ENCODE measurements at places on chromosomes 2 and 18.

- DNase-seq: no peak
These were observed 159.6 kb upstream of the HNRNPA3 start for GRCh38 chr2:177053038-177053437.

- DNase-seq: no peak
These were observed 15.4 kb downstream of the SLC35F5 start for GRCh38 chr2:113741091-113741490.

DNA sequence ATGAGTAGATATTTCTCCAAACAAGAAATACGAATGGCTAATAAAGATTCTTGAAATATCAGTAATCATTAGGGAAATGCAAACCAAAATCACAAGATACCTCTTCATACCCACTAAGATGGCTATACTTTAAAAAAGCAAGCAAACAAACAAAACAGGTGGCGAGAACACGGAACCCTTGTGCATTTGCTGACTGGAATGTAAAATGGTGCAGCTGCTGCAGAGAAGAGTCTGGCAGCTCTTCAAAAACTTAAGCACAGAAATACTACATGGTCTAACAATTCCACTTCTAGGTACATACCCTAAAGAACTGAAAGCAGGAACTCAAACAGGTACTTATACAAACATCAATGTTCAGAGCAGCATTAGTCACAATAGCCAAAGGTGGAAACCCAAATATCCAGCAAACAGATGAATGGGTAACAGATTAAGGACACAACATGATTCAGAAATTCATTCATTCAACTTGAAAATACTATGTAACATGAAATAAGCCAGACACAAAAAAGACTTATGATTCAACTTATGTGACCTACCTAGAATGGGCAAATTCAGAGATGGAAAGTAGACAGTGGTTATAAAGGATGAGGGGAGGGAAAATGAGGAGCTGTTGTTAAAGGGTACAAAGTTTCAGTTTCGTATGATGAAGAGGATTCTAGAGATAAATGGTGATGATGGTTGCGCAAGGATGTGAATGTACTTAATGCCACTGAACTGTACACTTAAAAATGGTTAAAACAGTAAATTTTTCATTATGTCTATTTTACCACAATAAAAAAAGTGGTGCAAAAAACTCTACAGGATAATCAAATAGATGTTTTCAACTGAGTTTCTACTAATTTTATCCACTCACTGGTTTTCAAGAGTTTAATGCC is 26.9 kb upstream of the GPR75 start:
- DNase-seq: no peak

DNA sequence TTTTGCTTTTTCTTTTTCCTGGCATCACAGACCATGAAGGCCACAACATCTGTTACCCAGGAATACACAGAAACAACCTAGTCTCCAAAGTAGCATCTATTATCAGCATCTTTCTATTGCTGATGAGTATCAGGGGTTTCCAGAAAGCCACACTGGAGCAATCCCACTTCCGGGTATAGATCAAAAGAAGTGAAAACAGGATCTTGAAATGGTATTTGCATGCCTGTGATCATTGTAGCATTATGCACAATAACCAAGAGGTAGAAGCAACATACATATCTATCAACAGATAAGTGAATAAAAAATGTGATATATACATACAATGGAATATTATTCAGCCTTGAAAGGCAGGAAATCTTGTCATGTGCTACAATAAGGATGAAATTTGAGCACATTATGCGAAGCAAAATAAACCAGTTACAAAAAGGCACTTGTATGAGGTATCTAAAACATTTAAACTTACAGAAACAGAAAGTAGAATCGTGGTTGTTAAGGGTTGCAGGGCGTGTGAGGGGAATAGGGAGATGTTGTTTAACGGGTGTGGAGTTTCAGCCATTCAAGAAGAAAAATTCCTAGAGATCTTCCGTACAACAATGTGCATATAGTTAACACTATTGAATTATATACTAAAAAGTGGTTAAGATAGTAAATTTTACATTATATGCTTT is 115.1 kb downstream of the KCNE4 start:
- DNase-seq: no peak

- DNase-seq: no peak
These were observed 249.8 kb upstream of the ATP5MC3 start for GRCh38 chr2:175431101-175431946.

GRCh38 chr2:46955764-46956163 is 40.2 kb upstream of the MCFD2 start:
- DNase-seq: no peak

DNA sequence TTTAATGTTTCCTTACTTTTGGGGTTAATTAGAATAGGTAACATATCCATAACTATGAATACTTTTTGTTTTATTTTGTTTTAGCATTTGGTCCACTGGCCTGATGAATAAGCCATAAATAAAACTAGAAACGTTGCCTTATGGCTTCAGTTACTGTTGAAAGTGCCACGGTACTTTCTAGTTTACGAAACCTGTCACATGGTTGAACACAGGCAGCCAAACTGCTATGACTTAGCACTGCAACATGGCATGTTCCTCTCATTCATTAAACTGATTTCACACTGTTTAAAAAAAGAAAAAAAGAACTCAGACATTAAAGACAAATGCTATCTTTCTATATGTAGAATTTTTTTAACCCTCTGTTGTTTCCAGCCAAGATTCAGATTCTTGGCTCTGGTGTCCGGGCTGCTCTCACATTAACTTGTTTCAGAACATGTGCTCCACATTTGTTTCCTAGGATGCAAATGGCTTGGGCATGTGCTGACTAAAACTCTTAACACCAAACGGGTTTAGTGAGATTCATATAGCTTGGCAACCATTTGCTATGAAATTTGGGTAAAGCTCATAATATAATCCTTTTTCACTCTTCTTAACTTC is 323.9 kb upstream of the RND3 start:
- DNase-seq: no peak

GRCh38 chr18:7778181-7778580 is 211.1 kb downstream of the PTPRM start:
- no peak for DNase-seq

- no peak for DNase-seq
These were observed 26.5 kb downstream of the PSD4 start for GRCh38 chr2:113200236-113200635.

DNA sequence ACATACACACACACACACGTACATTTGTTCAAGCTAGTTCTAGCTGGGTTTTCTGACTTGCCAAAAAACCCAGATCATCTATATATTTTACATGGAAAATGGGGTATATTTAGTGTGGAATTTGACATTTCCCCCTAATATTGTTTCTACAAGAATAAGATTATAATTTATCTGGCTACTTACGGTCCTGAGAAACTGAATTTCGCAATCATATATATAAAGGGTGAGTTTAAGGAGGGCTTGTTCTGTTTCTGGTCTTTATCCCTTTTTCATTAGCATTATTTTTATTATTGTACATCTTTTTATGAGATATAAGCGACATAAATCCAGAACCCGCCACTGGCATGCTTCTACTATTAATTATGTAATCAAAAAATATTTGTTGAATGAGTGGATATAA is 528.9 kb downstream of the TMX3 start:
- no peak for DNase-seq

GRCh38 chr2:23320058-23320457 is 64.9 kb upstream of the KLHL29 start:
- DNase-seq: no peak

DNA sequence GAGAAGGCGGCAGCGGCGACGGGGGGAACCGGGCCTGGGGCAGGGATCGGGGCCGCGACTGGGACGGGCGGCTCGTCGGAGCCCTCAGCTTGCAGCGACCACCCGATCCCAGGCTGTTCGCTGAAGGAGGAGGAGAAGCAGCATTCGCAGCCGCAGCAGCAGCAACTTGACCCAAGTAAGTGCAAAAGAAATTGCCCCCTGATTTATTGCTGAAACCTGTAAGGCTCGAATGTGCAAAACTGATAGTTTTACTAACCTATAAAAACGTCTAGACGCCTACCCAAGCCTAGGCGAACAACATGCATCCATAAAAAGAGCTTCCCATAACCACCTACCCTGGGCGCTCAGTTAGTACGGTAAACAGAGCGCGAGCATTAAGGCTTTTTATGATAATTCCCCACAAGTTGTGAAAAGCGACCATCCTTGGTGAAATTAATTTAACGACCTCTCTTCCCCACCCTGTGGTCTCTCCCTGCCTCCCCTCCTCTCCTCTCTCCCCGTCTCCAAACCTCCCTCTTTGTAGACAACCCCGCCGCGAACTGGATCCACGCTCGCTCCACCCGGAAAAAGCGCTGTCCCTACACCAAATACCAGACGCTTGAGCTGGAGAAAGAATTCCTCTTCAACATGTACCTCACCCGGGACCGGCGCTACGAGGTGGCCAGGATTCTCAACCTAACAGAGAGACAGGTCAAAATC is 1.0 kb downstream of the HOXD9 start:
- DNase-seq: no peak

DNA sequence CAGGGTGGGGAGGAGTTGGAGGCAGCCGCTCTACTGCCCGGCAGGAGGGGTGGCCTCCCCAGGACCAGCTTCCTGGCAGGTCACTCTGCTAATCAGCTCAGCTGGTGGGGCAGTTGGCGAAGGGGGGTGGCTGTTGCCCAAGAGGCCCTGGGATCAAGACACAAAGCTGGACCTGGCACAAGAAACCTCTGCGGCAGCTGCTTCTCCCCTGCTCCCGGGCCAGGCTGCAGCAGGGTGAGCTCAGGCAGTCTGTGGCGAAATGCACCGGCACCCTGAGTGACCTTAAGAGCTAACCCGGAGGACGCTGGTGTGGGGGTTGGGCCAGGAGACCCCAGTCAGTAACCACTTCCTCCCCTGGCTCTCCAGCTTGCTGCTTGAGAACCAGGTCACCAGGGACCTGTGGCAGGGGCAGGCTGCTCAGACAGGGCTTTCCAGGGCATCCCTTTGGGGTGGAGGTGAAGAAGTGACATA is 31.1 kb downstream of the TOGARAM2 start:
- no peak for DNase-seq

DNA sequence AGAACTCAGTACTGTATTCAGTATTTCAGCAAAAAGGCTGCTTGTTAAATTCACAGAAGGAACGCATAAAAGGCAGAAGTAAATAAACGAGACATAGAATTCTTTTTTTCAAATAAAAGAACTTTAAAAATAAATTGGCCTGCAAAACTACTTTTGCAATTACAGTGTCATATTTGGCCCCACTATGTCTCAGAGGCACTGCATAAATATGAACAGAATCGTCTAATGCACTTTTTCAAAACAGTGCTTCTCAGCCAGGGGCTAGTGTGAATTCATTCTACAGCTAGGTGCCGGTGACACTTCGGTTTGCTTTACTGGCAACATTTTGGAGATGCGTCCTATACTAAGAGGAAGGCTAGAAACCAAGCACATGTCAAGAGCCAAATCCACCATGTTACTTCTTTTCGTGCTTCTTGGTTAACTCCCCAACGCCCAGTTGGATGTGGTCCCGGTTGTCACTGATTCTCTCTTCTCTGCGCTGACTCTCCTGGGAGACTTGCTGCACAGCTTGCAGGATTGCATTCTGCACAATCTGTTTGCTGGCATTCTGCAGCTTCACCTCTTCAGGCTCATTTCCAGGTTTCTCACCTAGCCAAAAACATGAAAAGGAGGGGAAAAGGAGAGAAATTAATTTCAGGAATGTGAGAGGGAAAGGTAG is 51.8 kb downstream of the AKAIN1 start:
- no peak for DNase-seq

DNA sequence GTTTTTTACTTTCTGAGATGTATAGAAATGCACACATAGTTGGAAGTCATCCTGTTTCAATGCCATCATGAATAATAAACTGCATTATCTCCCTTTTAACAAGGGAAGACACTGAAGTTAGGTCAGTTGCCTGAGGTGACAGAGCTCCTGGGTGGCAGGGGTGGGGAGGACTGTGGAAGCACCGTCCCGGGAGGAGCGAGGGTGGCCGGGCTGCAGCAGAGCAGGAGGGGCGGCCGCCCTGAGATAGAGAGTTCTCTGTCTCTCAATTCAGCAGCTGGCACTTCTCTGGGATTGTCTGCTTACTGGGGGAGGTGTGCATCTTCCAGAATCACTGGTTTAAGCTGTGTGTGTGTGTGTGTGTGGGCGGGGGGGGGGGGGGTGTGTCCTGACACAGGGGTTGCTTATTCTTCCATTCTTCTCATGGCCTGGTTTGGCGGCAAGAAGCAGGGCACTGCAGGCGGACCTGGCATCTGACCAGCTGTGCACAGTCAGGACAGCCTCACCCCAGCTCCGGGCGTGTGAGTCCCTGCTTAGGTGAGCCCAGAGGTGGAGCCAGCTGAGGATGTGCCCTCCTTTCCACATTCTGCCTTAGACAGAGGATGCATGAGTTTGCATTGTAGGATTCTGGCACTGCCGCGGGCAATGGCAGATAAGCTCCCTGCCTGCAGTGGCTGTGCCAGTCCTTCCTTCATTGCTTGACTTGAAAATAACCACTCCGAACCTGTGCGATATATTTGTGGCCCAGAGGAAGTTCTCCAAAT is 40.4 kb downstream of the VWA3B start:
- DNase-seq: no peak

- DNase-seq: no peak
These were observed 103.3 kb upstream of the RBBP8 start for GRCh38 chr18:22829781-22830180.

DNA sequence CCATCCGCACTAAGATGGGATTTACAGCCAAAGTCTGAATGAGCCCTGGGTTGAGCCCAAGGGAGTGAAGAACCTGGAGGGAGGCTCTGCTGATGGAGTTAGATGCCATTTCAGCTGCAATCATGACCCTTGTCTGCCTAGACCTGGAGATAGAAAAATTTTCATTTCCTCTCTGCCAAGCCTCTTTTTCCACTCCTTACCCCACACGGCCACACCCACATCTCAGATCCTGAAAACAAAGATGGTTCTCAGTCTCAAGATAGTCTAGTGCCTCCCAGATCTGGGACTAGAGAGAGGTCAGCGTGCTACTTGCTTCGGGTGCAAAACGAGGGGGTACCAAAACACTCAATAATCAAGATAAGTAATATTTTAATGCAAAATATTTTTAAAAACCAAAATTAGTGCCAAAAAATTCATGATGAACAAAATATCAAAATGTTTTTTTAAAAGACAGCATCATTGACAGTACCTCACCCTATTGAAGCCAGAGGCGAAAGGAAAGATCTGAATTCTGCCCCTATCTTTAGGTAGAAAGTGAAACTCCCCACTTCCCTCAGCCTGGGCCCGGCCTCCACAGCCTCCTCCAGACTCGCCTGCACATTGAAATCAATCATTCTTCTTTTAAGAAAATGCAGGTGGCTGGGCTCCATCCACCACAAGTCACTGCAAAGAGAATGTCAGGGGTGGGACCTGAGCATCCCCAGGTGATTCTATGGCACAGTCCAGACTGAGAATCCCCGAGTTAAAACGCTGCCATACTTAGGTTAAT is 57.8 kb upstream of the GPR45 start:
- no peak for DNase-seq

- DNase-seq: no peak
These were observed 24.4 kb downstream of the LANCL1 start for GRCh38 chr2:210452194-210452593.

DNA sequence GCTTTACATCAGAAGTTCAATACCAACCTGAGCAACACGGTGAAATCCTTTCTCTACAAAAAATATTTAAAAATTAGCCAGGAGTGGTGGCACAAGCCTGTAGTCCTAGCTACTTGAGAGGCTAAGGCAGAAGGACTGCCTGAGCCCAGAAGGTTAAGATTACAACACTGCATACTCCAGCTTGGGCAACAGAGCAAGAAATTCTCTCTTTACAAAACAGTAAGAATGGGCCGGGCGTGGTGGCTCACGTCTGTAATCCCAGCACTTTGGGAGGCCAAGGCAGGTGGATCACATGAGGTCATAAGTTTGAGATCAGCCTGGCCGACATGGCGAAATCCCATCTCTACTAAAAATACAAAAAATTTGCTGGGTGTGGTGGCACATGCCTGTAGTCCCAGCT is 113.2 kb downstream of the USP34 start:
- DNase-seq: no peak

GRCh38 chr18:26556573-26556972 is 8.2 kb upstream of the KCTD1 start:
- DNase-seq: no peak
